Activated naive CD4-positive, alpha-beta T cell treated with anti-CD3 and anti-CD28 coated beads, Interleukin-2, amount 50 U/mL, for 72 hours (primary cell): ENCODE measurements at places on chromosomes 12 and 14. TPM values are rescaled to one million over a fixed set of nuclear protein-coding genes. Genes with fewer than 3 reads are reported as not detected.

- DNase-seq = peak; percentile 62
Measured at GRCh38 chr12:66087365-66087943, 43.1 kb downstream of the LLPH start.

DNA sequence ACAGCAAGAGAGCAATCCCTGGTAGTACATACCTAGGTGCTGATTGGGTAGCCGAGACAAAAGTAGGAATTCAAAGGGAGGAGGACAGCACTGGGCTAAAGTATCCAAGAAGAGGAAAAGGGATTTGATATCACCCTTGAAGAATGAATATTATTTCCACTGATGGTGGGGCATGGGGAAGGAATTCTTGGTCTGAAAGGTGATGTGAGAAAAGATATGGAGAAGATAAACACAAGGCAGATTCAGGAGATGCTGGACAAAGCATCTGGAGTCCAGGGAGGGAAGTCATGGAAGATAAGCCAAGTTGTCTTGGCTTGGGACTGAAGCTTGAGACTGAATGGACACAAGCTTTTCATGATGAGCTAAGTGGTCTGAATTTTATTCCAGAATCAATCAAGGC is 194.0 kb downstream of the EGLN3 start:
- DNase-seq = no peak

DNA sequence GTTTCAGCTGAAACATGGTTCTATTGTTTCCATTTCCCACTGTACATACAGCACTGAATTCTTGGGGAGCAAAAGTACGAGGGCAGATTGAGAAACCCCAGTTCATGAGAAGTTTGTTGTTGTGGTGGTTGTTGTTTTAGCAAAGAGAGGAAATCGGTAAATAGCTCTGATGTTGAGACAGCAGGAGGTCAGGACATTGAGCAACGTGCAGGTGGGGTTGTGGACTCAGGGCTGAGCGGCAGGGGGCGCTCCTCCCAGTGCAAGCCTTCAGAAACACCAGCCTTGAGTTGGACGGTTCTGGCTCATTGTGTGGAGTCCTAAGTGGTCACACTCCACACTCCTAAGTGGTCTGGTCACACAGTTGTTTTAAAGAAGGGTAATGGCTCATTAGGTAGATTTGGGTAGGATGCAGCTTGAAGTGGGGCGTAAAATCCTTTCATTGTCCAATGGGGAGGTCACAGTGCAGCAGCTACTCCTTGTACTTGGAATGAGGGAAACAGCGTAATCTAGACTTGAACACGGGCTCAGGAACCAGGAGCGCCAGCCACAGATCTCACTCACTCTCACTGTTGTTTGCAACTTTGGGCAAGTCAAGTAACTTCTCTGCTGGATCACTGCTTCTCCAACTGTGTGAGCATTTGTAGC is 14.5 kb upstream of the PWP1 start:
- peak; percentile 52 for DNase-seq

Gene WNT5B
- not detected for total RNA-seq

- peak; percentile 58 for DNase-seq
Measured at GRCh38 chr14:20428010-20428365, 8.0 kb downstream of the KLHL33 start.

- no peak for DNase-seq
Measured at GRCh38 chr14:81682701-81683100, 149.0 kb upstream of the SEL1L start.

Gene TMEM229B
- total RNA-seq = 1.0 TPM

DNA sequence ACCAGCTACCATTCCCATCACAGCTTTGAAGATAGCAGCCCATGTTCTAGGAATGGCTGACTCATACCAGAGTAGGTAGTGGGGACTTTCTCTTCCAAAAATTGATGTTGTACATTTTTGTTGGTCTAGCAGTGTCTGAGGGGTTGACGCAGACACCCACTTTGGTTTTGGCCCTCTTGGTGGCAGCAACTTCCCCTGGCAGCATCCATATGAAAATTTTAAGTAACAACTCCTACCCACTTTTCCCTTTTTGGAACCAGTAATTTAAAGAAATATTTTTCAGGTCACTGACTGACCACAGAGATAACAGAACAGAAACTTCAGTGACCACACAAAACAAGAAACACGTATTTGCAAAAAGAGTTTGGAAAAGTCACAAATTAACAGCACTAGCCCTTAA is 162.0 kb upstream of the TMCC3 start:
- no peak for DNase-seq

DNA sequence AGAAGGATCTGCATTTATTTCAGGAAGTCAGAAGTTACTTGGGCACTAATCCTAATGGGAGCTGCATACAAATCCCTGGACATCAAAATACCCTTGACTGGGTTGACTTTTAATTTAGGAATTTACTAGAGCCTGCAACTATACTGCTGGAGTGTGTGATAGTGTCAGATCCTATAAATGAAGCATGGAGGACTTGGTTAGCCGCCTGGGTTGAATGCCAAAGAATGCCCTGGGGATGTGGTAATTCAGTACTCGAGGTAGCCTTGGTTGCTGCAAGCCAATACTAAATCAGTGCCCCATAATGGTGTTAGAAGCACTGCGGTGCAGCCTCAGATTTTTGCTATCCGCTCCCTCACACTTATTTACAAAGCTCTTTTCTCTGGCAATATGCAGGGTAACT is 184.9 kb downstream of the CAPZA3 start:
- no peak for DNase-seq

GRCh38 chr12:122036153-122036552 is 14.5 kb downstream of the BCL7A start:
- DNase-seq = no peak

Gene MUCL1
- 0.82 TPM for total RNA-seq

DNA sequence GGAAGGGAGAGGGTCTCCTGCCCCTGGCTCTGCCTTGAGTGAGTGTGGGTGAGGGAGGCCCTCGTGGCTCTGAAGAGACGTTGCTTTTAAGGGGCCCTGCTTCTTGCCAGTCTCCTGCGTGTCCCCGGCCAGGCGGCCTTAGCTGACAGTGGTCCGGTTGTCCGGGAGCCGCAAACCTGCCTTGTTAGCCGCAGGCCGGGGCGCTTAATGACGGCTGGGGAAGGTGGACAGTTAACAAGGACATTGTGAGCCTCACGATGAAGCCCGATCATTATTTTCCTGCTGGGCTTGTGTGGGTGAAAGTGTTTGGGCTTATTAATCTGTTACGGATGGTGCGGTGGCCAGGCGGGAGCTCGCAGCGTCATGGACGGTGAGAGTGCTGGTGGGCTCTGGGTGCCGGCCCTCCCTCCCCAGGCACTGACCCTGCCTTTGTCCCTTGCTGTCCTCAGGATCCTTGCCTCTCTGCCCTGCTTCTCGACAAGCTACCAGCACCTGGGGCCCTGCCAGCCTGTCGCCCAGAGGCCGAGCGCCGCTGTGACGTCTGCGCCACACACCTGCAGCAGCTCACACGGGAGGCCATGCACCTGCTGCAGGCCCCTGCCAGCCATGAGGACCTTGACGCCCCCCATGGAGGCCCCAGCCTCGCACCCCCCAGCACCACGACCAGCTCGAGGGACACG is 13.3 kb downstream of the KIF26A start:
- DNase-seq = no peak

Gene ITPR2
- 46.1 TPM for total RNA-seq

GRCh38 chr12:114912811-114913210 is 228.8 kb upstream of the TBX3 start:
- DNase-seq = no peak

DNA sequence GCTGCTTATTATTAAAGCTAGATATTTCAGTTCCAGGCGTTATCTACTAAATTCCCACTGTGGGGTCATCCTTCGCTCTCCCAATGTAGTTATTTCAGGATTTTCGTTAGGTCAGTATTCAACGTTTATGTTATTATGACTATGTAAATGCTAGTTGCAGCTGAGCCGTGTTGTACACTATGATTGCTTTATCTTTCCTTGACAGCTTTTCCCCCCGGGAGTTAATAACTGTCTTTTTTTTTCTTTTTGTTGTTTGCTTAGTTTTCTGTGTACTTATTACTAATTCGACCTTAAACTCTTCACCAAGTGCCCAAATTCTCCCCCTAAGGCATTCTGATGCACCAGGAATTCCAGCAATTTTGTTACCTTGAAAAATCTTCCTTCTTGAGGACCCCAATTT is 48.5 kb downstream of the SUDS3 start:
- no peak for DNase-seq

Gene PHETA1
- total RNA-seq = 1.5 TPM

Gene TAS2R46
- total RNA-seq = 1.5 TPM

- DNase-seq = no peak
Measured at GRCh38 chr12:124410354-124411175, 115.7 kb downstream of the RFLNA start.

DNA sequence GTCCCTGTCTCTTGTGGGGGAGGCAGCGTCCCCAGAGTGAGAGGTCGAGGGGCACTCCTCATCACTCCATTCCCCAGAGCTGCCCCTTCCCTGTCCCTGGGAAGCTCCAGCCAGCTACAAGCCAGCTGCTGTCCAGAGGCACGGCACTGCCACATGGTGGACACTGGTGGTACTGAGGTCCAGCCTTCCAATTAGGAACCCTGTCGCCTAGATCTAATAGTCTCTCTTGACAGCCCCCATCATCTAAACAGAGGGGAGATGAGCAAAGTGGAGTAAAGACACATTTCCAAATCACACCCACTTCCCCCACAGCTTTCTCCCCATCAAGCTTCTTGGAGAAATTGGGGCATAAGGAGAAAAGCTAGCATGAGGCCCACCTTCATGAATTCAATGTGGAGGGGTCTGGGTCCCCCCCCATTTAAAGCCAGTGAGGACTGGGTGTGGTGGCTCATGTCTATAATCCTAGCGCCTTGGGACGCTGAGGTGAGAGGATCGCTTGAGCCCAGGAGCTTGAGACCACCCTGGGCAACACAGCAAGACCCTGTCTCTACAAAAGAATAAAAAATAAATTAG is 2.1 kb upstream of the INHBE start:
- DNase-seq = peak; percentile 71

GRCh38 chr14:74257078-74257940 is 18.1 kb downstream of the VSX2 start:
- DNase-seq = peak; percentile 61

Gene EGLN3
- 0.34 TPM for total RNA-seq

GRCh38 chr12:116303929-116304328 is 26.4 kb upstream of the MED13L start:
- no peak for DNase-seq

Gene PDE6H
- total RNA-seq = not detected

Gene PLEKHD1
- 0.05 TPM for total RNA-seq

Gene SYCP3
- not detected for total RNA-seq

DNA sequence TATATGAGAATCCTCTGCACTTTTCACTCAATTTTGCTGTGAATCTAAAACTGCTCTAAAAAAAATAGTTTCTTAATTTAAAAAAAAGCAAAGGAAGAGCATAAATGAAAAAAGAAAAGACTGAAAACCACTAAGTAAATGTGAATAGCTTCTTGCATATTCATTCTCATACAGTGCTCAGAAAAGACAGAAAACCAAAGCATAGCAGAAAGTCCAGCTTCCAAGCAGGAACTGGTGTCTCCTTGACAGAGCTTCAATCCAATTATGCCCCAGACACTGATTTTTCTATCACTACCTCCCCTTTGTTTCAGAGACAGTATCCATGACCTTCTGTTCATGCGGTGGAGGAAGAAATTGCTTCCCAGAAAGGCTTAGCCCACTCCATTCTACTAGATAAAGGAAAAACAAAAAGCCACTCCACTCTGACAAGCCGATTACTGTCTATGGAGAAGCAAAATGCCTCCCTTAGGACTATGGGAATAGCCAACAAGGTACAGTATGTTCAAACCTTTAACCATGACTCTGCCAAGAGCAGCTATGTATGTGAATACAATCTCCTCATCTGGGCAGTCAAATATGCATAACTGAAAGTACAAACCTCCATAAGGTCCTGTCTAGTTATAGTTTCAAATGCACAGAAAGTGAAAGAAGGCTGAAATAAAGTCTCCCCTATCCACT is 40.6 kb downstream of the ATF7 start:
- no peak for DNase-seq

DNA sequence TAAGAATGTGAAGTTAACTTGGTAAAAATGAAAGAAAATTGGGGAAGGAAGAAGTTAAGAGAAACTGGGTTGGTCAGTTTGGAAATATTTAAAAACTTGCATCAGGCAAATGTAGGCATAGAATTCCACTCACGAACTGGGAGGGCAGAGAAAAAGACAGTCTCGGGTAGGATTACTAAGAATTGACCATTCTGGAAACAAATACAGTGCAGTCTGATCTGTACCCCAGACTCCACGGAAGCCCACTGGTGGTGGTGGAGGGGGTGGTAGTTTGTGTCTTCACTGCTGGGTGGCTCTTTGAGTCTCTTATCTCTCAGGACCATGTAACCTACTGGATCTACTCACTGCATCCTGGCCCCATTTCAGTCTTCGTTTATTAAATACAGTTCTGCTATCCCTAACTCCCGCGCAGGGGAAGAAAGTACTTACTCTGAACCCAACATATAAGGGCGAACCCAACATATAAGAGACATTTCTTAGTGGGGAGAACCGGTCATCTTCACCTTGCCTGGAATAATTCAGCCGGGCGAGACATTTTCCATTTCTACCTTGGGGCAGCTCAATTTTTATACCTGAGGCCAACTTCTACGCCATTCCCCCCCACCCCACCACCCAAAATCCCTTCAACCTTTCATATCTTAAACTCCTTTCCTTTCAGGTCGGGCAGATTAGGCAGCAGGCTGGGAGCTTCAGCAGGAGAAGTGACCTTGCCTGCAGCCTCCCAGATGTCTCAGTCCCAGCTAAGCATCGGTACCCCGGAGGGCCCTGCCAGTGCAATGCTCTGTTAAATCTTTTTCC is 1.7 kb downstream of the SLC2A3 start:
- no peak for DNase-seq

Gene IAPP
- not detected for total RNA-seq

Gene CCDC196
- total RNA-seq = not detected

Gene SCNN1A
- total RNA-seq = 2.8 TPM

- peak; percentile 69 for DNase-seq
Measured at GRCh38 chr12:53984901-53985691, at the start of gene HOXC10. Gene HOXC10 (plus strand): TSS chr12:53985146. CDS start chr12:53985260, 114 bp downstream.

Gene STAC3
- total RNA-seq = 2.8 TPM

Gene SLC38A4
- not detected for total RNA-seq

- DNase-seq = no peak
Measured at GRCh38 chr12:122265886-122266229, 436 bp downstream of the VPS33A start.

Gene SLC39A2
- 0.27 TPM for total RNA-seq

DNA sequence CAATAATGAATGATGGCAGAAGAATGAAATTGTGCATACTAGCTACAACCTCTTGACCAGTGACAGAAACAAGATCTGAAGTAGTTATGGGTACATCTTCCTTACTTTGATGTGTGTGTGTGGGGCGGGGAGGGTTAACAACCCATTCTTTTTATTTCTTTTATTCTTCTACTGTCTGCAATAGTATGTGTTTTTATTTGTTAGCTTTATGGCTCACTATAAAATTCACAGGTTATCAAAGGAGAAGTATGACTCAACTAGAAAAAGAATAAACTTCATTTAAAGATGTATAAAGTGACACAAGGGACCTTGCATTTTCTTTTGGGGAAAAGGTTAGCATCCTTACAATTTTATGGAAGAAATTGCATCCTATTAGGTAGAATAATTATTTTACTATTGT is 430.5 kb downstream of the DAD1 start:
- DNase-seq = no peak

DNA sequence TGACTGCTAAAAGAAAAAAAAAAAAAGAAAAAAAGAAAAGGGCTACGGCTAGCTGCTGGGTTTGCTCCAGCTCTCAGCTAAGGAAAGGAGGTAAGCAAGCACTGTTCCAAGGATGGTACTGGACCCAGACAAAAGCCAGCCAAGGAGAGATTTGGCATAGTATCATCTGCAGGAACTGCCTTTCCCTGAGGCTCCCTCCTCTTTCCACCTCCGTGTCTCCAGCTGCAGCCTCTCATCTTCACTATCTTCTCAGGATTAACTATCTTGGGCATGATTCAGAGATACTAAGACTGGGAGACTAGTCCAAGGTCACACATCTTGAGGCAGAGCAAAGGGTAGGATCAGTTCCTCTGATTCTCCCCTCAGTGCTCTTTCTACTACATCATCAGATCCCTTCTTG is 6.0 kb downstream of the KITLG start:
- no peak for DNase-seq
